ENCODE measurements at places on chromosomes 1 and 21.

DNA sequence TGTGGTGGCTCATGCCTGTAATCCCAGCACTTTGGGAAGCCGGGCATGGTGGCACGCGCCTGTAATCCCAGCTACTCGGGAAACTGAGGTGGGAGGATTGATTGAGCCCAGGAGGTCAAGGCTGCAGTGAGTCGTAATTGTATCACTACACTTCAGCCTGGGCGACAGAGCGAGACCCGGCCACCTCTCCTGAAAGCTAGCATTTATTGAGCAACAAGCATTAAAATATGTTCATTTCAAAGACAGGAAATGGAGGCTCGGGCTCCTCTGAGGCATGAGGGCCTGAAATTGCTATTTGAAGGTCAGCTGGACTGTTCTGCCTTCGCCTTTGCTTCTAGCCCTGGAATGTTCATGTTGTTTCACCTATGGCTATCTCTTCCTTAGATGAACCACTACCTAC lies 34.5 kb downstream of the SPATA21 start:
- no peak for DNase-seq

DNA sequence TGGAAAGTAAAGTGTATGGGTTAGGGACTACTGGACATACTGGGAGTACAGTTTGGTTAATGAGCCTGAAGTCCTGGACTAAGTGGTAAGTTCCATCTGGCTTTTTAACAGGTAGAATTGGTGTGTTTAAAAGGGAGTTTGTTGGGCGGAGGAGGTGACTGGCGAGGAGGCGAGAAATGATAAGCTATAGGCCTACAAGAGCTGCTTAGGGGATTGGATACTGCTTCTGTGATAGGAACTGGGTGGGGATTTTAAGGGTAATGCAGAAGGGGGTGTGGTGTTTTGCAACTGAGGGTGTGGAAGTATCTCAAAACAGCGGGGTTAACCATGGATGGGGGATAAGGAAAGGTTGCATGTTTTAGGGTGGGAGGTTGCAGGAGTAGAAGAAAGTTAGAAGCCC lies 3.5 kb downstream of the ERVH48-1 start:
- DNase-seq: no peak

DNA sequence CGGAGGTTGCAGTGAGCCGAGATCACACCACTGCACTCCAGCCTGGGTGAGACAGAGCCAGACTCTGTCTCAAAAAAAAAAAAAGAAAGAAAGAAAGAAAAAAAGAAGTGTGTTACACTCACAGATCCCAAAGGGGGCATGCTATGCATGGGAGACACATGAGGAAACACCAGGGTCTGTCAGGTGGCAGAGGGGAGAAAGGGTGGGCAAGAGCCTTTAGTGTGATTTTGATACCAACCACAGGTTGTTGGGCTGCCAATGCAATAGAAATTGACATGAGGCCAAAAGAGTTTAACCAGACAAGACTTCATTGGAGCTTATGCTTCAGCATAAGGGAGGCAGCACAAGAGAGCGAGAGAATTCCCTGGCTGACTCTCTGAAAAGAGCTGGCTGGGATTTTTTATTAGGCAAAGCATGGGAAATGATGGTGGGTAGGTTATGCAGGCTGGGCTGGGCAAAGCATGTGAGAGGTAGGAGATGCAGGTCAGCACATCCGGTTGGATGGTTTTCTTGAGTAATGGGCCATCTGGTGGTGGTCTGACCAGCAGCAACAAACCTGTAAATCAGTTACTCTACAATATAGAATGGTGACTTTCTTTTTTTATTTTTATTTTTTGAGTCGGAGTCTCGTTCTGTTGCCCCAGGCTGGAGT lies 11.7 kb upstream of the EXTL1 start:
- no peak for DNase-seq

DNA sequence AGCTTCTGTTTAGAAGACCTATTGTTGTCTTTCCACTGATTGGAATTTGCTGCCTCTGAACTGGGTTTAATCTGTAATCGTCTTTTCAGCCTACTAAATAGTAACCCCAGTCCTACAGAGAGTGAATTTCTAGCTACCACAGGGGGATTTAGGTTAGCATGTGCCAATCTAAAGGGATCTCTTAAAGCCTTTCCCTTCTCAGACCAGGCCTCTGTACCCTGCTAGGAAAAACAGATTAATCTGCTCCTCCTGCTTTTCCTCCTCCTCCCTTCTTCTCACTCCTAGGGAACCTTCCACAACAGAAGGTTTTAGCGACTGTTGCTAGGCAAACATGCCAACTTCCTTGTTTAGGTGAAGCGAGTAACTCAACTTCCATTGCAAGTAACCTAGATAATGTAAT lies 1.3 kb upstream of the RC3H1 start:
- no peak for DNase-seq

Measured in occipital lobe (tissue), 3 donors.